ENCODE measurements at places on chromosomes 4 and X.

GRCh38 chr4:80243274-80244018 lies 23.0 kb upstream of the FGF5 start:
- peak; percentile 41 for DNase-seq

- no peak for DNase-seq
Observed at GRCh38 chr4:41381384-41381783, 124.7 kb downstream of the UCHL1 start.

- peak; percentile 57 for DNase-seq
Observed at GRCh38 chr4:146654687-146655520, 16.2 kb downstream of the POU4F2 start.

GRCh38 chr4:621296-622070 lies 3.9 kb upstream of the PDE6B start:
- no peak for DNase-seq

DNA sequence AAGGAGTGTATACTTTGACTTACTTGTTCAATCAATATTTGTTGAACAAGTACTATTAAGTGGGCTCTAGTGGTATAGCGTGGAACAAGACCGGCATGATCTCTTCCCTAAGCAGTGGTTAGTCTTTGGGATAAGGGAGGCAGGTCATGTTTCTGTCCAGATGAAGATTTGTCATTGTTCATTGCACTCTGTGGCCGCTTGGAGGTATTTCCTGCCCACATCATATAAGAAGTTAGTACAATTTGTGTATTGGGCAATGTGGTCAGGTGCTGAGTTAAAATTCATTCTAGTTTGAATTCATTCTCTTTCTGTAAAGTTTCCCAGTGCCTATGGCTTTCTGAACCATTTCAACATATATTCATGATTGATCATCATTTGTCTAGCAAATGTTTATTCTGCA lies 101.1 kb upstream of the SHISA3 start:
- no peak for DNase-seq

- DNase-seq, result no peak
Observed at GRCh38 chrX:43530837-43531236, 125.3 kb upstream of the MAOA start.

GRCh38 chrX:15150586-15150985 lies 119.3 kb downstream of the ASB9 start:
- no peak for DNase-seq

DNA sequence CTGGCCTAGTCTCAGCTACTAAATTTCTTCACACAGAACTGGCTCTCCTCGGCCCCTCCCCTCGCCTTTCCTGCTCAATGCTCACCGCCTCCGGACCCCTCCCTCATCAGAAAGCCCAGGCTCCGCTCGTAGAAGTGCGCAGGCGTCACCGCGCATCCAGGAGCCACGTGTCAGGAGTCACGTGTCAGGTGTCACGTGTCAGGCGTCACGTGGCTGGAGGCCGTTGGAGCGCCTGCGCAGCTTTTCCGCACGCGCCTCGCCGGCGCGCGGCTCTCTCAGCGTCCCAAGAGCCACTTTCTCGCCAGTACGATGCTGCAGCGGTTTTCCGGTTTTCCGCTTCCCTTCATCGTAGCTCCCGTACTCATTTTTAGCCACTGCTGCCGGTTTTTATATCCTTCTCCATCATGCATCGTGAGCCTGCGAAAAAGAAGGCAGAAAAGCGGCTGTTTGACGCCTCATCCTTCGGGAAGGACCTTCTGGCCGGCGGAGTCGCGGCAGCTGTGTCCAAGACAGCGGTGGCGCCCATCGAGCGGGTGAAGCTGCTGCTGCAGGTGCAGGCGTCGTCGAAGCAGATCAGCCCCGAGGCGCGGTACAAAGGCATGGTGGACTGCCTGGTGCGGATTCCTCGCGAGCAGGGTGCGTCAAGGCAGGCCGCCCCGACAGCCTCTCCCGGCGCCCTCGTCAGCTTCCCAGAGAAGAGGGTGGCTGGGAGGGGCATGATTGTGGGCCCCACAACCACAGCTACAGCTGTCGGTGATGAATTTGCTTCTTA lies at the start of gene SLC25A31:
SLC25A31 (plus strand) TSS at position 259 of the 772 bp plus-strand sequence; CDS start at position 405, 146 bp downstream.
- DNase-seq, result no peak

DNA sequence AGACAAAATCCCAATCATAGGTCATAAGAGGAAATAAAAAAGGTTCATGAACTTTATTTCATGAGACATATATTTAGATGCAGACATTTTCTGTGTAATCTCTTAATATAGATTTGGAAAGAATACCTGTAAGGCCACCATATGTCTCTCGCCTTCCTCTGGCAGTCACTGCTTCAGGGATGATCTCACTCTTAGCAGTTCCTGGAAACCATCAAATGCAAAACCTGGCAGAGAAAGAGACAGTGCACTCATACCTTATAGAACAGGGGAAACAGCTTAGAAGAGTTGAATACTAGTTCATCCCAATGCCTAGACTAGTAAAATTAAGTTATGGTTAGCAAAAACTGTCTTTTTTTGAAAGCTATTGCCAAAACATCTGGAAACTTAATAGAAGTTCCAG lies 243.3 kb downstream of the GASK1B start:
- DNase-seq, result no peak

GRCh38 chr4:168558599-168558998 lies 61.7 kb downstream of the PALLD start:
- DNase-seq, result no peak

DNA sequence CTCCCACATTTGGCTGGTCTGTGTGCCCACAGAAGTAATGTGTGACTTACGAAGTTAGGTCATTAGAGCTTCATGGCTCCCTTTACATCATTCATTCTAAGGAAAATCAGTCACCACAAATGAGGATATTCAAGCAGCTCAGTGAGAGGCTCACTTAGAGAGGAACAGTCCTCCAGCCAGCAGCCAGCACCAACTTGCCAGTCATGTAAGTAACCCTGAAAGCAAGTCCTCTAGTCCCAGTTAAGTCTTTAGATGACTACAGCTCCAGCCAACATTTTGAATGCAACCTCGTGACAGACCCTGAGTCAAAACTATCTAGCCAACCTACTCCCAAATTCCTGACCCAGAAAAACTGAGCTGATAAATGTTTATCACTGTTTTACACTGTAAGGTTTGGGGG lies 71.3 kb downstream of the LRBA start:
- DNase-seq, result peak; percentile 12

All from DMS53 (cell line).